ENCODE measurements at places on chromosomes 11 and 22. TPM values are rescaled to one million over a fixed set of nuclear protein-coding genes. Genes with fewer than 3 reads are reported as not detected.

SCGB1D2 gene
- total RNA-seq, result not detected

- DNase-seq, result no peak
Observed at GRCh38 chr22:28143241-28143865, 224.3 kb upstream of the PITPNB start.

WDR74 gene
- total RNA-seq, result 109 TPM

DNA sequence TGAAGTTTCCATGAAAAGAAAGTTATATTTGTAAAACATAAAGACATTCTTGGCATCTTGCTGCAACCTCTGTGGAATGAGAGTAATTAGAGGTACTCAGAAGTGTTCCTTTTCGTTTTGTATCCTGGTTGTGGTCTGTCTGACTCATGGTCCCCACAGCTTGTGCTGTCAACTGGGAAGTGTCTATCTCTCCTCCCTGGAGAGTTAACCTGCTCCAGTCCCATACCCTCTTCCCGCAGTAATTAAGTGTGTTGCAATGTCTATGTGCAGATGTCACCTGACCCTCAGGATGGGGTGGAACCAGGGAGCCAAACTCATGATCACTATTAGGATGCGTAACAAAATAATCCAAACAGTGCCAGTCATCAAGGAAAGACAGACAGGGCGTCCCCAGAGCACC is 23.0 kb upstream of the ZDHHC13 start:
- DNase-seq, result no peak

- DNase-seq, result no peak
Observed at GRCh38 chr22:46684706-46685105, 53.3 kb downstream of the CERK start.

- no peak for DNase-seq
Observed at GRCh38 chr22:47370448-47371262, 608.2 kb downstream of the TBC1D22A start.

MUC6 gene
- not detected for total RNA-seq

GRCh38 chr11:19980388-19980787 is 179.9 kb downstream of the DBX1 start:
- DNase-seq, result no peak

GRCh38 chr11:65420506-65420905 is 2.1 kb upstream of the NEAT1 start:
- no peak for DNase-seq

CEP126 gene
- total RNA-seq, result 1.4 TPM

DNA sequence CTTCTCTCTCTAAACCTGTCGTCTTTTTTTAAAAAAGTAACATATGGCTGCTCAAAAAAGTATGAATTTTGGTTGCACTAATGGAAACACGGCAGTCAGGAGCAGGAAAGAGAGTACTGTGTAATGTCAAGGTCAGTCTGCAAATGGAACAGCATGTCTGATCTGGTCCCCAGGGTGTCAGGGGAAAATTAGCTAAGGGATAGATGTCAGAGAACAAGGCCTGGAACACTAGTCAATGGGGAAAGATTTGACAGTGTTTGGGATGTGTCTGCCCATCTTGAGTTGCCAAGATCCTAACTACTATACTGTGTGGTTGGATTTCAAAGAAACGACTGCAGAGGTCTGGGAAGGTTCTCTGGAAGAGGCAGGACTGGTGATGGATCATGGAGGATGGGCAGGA is 65.7 kb upstream of the PHOX2A start:
- no peak for DNase-seq

KCNJ11 gene
- 5.9 TPM for total RNA-seq

NCAM1 gene
- 1.6 TPM for total RNA-seq

DNA sequence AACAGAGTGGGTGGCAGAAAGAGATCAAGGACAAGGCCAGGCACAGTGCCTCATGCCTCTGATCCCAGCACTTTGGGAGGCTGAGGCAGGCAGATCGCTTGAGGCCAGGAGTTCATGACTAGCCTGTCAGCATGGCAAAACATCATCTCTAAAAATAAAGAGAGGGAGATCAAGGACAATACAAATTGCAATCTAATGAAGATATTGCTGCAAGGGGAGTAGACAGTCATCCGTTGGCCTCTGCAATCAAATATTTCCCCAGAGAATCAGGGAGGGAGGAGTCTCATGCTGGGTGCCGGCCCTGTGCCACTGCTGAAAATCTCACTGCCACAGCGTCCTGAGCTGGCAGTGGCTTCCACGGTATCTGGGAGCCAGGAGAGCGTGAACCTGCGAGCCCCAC is 19.4 kb upstream of the IL17RA start:
- DNase-seq, result no peak

- no peak for DNase-seq
Observed at GRCh38 chr11:58504232-58504631, 3.7 kb downstream of the OR5B21 start.

DNA sequence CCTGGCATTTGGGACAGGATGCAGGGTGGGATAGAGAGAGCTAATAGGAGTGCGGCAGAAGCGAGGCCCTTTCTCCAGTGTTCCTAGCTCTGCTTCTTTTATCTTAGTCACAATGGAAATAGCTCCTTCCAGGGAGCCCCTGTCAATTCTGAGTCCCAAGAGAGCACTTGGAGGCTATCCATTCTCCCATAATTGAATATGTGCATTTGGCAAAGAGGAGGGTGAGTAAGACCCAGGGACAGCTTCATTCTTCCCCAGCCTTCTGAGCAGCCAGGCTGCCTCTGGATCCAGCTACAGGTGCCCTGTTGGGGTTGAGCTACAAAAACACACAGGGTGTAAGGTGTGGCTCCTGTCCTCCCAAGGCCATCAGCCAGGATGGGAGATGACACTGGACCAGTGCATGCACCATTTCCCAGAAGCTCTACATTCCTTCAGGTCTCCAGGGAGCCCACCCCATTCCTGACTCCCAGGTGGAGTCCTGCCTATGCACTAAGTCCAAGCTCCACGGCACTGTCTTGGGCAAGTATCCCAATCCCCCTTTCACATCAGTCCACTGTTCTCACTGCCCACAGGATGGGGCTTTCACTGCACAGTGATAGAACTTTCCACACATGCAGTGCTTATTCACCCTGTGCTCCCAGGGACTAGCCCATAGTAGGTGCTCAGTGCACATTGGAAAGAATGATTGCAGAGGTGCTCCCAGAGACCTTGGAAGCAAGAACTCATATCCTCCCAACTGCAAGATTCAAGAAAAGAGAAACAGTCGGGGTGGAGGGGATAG is 6.2 kb downstream of the MS4A10 start:
- no peak for DNase-seq

DNA sequence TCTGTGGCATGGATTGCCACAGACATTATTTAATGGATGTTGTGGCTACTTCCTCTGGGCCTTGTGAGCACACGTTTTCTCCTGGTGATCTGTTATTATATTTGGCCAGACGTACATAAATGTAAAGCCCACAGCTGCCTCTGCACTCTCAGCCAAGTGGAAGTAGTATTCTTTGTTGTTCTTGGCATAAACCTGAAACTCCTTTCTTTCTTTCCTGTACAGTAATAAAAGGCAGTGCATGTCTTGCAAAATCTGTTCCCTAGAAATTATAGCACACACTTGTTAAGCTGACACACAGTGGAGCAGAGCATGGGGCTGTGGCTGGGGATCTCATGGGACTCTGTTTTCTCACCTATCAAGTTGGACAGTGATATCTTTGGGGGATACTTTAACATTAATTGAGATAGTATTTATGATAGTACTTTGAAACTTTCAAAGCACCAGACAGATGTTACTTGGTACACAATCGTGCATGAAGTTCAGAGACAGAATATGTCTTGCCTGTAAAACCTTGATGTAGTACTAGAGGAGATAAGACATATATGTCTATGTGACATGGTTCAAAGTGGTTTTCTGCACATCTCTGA is 20.9 kb downstream of the PANX1 start:
- DNase-seq, result no peak

- no peak for DNase-seq
Observed at GRCh38 chr11:130808541-130808940, 107.7 kb downstream of the SNX19 start.

DNA sequence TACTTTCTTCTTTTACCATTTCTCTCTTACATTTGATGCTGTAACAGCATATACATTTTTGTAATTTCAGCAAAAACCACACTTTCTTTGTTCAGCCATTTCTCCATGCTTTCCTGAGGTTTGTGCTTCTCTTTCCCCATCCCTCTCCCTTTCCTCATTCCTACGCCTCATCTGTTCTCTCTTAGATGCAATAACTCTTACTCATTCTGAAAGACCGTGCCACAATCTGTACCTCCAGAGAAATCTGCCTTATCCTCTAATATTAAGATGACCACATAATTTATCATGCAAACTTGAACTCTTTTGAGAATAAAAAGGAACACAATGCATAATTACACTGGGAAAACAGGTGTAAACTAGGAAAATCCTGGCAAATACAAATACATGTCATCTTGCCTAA is 588.9 kb downstream of the JRKL start:
- no peak for DNase-seq

GRCh38 chr11:124977006-124977405 is 23.0 kb downstream of the CCDC15 start:
- DNase-seq, result no peak

OR8K3 gene
- total RNA-seq, result not detected

DNA sequence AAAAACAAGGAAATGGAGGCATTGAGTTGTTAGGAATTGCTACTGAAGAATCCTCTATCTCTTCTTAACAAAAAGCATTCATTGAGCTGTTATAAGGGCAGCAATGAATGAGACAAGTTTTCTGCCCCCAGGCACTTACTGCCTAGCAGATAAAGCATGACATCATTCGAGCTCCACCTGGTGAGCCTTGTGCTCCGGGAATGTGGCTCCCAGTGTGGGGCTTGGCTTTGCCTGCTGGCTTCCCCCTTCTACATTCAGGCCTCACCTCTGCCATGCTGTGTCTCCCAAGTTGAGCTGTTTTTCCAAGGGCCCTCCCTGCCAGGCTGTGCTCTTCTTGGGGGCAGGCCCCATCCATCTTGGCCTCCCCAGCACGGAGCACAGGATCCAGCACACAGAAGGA is 56.9 kb upstream of the EIF3D start:
- peak; percentile 51 for DNase-seq

- peak; percentile 84 for DNase-seq
Observed at GRCh38 chr11:1652771-1653540, 23.4 kb downstream of the KRTAP5-5 start.

TIMP3 gene
- 1.9 TPM for total RNA-seq

- no peak for DNase-seq
Observed at GRCh38 chr22:43555561-43556515, 144.0 kb downstream of the MPPED1 start.

GRCh38 chr11:15104166-15104565 is 10.6 kb upstream of the INSC start:
- DNase-seq, result no peak

DNA sequence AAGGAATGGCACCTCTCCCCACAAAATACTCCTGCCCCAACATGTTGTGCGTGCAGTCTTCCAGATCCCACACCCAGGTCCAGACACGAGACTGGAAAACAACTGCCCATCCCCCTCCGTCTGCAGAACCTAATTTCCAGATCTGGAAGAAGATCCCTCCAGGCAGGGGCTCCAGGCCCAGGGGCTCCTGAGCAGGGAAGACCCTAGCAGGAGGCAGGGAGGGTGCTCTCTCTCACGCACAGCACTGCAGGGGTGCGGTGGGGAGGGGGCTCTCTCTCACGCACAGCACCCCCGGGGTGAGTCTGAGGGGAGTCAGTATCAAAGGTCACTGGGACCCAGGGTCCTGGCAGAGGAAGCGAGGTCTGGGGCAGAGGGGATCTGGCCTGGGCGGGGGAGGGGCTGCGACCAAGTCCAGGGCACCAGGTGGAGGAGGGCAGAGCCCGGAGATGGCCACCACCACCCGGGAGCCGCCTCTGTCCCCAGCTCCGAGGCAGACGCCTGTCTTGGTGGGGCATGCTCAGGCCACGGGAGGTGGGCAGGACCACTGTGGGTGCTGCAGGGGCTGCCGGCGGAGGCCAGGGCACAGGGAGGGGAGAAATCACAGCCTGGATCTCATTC is 1.7 kb downstream of the MLC1 start:
- no peak for DNase-seq

GRCh38 chr11:57742087-57742452 is 779 bp downstream of the SELENOH start:
- no peak for DNase-seq

DNA sequence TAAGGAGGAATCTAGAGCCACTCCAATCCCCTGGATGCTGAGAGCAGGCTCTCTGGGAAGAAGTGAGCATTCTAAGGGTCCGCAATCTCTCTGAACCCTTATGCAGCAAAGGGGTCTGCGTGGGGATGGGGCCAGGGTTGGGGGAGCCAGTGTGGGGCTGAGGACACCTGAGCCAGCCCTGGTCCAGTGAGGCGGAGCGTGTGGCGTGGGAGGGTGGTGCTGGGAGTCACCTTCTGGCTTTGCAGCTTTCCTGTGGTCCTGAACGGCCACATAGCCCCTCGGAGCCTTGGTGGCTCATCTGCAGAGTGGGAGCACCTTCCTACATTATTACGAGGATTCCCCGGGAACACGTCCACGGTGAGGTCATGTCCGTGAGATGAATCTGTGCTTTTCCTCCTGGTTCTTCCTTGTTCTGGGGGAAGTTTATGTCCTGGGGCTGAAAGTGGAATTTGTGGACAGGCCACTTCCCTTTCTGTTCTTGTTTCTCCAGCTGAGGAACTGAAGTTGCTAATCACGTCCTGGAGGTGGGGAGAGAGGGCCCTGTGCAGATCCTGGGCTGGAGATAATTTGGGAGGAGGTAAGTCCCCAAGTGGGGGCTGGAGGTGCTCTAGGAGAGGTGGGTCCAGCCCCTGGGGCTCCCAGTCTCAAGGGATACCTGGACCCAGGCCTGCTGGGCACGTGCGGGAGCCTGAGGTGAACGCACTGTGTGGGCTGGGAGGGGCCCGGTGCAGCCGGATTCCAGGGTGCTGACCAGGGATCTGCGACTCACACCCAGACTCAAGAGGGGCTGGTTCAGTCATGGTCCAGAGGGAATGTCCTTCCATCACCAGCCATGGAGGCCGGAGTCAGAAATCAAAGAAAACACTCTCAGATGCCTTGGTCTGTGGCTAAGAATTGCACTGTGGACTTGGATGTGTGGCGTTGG is 6.1 kb downstream of the MRGPRE start:
- DNase-seq, result no peak

GRCh38 chr11:76759092-76759491 is 24.1 kb upstream of the TSKU start:
- DNase-seq, result no peak

GRCh38 chr22:49687333-49687732 is 140.3 kb downstream of the BRD1 start:
- no peak for DNase-seq

Data from GM23338 (cell line).